Endodermal cell (in vitro differentiated cells): ENCODE measurements at places on chromosomes 7 and 10. TPM values are rescaled to one million over a fixed set of nuclear protein-coding genes. Genes with fewer than 3 reads are reported as not detected.

ACTL6B gene
- not detected in 3 replicates for total RNA-seq

AKR1C1 gene
- 1.6 to 2.8 TPM (median 1.7 TPM) in 3 replicates for total RNA-seq

DNA sequence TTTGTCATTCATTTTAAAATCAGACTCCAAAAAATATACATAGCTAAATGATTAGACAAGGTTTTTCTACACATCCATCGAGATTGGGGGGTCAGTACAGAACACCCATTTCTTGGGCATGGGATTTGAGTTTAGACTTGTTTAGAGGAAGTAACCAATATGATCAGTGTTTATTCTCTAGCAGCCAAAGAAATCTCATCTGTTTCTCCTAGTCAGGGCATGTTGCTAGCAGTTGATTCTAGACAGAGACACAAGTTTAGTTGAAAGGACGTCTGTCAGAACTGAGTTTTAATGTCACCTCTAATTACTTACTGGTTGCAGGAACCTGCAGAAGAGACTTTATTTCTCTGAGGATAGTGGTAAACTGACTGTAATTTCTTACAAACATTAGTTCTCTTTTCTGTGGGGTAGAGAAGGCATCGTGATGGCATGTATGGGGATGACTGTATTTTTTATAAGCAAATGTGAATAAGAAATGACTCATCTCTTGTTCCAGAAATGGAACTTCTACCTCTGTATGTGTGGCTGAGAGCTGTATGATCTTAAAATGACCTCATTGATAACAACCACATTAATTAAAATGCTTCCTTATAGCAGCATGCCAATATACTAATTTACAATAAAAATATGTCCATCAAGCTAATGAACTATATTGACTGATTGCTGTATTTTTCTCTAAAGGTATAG is 30.6 kb upstream of the RHOBTB1 start:
- no peak overlapping the region for H3K4me3 ChIP-seq
- H3K27me3 ChIP-seq = no peaks in the 10 kb centered on the region
- H3K4me1 ChIP-seq = peaks cover 6% of the 10 kb centered on the region
- no peaks in the 10 kb centered on the region for H3K36me3 ChIP-seq
- H3K27ac ChIP-seq = no peak overlapping the region
- no peak for DNase-seq

GRCh38 chr7:108525327-108525984 is 479 bp downstream of the PNPLA8 start:
- peaks cover 5% of the 10 kb centered on the region for H3K36me3 ChIP-seq
- peak; percentile 92 for DNase-seq
- peaks cover 11% of the 10 kb centered on the region for H3K27me3 ChIP-seq
- H3K4me3 ChIP-seq = peak overlapping the region; percentile 82
- H3K27ac ChIP-seq = peak overlapping the region; percentile 94

DNA sequence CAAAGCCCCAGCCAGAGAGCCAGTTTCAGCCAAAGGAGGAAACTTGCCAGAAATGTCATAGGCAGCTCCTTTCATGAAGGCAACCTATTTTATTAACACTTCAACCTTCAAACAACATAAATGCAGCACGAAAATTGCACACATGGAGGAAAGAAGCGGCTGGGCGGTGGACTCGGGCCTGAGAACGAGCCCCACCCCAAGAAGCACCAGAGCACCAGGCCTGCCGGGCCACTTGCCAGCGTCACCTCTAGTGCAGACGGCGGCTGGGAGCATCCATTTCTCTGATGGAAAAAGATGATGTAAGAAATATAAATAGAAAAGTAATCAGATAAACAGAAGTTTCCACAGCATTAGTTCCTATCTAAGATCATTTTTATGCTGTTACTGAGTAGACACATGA is 100.0 kb downstream of the TCERG1L start:
- no peaks in the 10 kb centered on the region for H3K27me3 ChIP-seq
- no peaks in the 10 kb centered on the region for H3K36me3 ChIP-seq
- no peak overlapping the region for H3K4me3 ChIP-seq
- no peak overlapping the region for H3K27ac ChIP-seq
- DNase-seq = no peak

DNA sequence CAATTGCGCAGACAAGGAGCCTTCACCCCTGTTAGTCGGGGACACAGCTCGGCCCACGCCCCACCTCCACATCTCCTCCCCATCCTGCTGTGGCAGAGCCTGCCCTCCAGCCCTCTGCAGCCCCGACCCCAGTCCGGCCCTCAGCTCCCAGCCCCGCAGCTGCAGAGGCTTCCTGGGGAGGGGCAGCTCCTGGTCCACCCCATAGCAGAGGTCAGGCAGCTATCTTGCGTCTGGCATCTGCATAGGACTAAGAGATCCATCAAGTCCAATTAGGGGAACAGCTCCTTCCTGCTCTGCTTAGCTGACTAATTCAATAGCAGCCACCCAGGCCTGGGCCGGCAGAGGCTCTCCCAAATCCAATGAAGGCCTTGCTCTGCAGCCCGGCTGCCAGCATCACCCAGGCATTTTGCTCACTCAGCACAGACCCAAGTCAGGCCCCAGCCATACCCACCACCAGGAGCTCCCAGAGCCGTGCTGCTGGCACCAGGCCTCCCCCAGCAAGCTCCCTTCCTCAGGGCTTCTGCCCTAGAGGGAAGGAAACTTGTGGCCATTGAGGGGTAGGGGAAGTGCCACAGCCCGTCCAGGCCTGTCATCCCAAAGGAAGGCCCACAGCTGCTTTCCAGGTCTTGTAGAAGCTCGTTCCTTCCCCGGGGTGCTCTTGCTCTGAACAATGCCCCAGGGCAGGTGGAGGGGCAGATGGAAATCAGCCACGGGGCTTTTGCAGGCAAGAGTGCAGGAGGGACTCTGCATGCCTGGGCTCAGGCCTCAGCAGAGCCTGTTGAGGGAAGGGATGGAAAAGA is 106.2 kb upstream of the RET start:
- H3K36me3 ChIP-seq = no peaks in the 10 kb centered on the region
- no peak overlapping the region for H3K4me3 ChIP-seq
- no peaks in the 10 kb centered on the region for H3K4me1 ChIP-seq
- no peak overlapping the region for H3K27ac ChIP-seq
- no peaks in the 10 kb centered on the region for H3K27me3 ChIP-seq
- peak; percentile 38 for DNase-seq
